Dermis microvascular lymphatic vessel endothelial cell (primary cell): ENCODE measurements at places on chromosomes 16 and 17. TPM values are rescaled to one million over a fixed set of nuclear protein-coding genes. Genes with fewer than 3 reads are reported as not detected.

The DLX3 gene
- not detected in 2 replicates for total RNA-seq

The GPR142 gene
- 0.13 TPM in 1 of 2 replicates, not detected in the other for total RNA-seq

The CLEC18A gene
- 0.13 TPM in 2 replicates for total RNA-seq

The RNF222 gene
- under 0.01 TPM in 1 of 2 replicates, not detected in the other for total RNA-seq

The GPRC5B gene
- 39.3 and 109 TPM in 2 replicates for total RNA-seq

The TEX19 gene
- total RNA-seq: not detected in 2 replicates

The ASGR2 gene
- total RNA-seq: under 0.01 TPM in 1 of 2 replicates, not detected in the other

The CLDN6 gene
- not detected in 2 replicates for total RNA-seq

GRCh38 chr16:22088642-22089041 lies 3.7 kb upstream of the VWA3A start:
- no peak for DNase-seq

DNA sequence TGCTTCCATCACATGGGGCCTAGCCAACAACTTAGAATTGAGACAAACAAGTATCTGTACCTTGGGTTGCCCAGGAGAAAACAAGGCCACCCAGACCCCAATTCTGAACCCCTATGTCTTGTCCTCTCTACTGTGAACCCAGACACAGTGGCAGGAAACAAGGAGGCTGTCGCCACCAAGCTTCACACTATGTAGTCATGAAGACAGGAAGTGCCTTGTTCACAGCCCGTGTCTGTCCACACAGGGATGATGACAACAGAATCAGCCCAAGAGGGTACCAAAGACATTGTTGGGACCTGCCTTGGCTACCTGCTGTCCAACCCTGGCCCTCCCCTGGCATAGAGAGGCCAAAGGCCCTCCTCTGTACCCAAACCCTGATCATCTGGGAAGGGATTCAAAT lies 84.8 kb downstream of the CDYL2 start:
- no peak for DNase-seq
